ENCODE measurements at places on chromosomes 4 and X. TPM values are rescaled to one million over a fixed set of nuclear protein-coding genes. Genes with fewer than 3 reads are reported as not detected.

Gene ATP1B4
- not detected for total RNA-seq

Gene PRR32
- total RNA-seq: not detected

Gene RASSF6
- total RNA-seq: 0.42 TPM

Gene CRMP1
- not detected for total RNA-seq

Gene SPANXA1
- not detected for total RNA-seq

Gene SAGE1
- total RNA-seq: not detected

DNA sequence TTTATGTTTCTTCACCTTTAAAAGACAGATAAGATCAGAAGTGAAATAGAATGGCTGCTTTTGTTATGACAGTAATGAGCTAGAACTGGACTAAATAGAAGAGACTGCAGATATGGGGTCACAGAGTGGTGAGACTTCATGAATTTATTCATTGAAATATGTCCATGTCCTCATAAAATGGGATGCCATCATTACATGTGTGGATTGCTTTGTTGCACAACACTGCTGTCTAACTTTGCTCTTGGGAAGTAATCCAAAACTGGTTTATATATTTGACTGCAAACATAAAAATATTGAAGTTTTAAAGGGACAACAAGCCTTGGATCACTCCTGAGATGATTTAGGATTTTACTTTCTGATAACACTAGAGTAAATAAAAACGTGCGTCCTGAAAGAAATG is 209.2 kb upstream of the FAT4 start:
- no peak for DNase-seq
- no peaks in the 10 kb centered on the region for H3K36me3 ChIP-seq
- H3K27me3 ChIP-seq: no peaks in the 10 kb centered on the region
- H3K4me1 ChIP-seq: no peaks in the 10 kb centered on the region

DNA sequence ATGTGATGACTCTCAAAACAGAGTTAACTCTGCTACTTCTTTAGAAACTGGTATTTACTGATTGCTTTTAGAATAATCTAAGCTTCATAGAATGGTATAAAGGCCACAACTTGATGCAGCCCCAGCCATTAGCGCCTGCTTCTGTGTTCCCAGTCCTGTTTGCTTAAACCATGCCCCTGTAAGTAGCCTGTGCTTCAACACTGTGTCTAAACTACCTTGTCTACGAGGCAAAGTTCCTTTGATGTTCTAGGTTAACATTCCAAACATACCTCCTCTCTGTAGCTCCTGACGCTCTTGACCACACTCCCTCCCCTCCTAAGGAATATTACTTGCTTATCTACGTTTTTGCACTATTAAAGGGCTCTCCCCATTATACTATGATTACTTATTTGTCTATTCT is 352.5 kb upstream of the ADGRL3 start:
- DNase-seq: no peak
- H3K27me3 ChIP-seq: no peaks in the 10 kb centered on the region
- H3K4me3 ChIP-seq: no peak overlapping the region
- H3K4me1 ChIP-seq: no peaks in the 10 kb centered on the region

GRCh38 chr4:150302553-150302952 is 224.3 kb downstream of the DCLK2 start:
- DNase-seq: no peak
- H3K4me1 ChIP-seq: no peaks in the 10 kb centered on the region
- H3K27me3 ChIP-seq: no peaks in the 10 kb centered on the region

DNA sequence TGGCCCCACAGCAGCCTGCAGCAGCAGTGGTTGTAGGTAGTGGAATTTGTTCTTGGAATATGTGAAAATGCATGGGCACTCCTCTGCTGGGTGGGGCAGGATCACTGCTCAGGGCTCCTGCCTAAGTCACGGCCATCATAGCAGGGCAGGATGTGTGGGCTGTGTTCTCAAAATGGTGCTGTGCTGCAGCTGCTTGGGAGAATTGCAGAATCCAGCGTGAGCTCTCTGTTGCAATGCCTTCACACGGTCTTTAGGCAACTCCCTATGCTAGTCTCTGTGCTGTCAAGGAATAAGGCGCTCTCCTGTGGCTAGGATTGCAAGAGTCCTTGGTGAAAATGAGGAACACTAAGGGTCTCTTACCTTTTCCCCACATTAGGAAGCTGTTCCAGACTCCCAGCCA is 42.9 kb downstream of the F8 start:
- no peaks in the 10 kb centered on the region for H3K27me3 ChIP-seq
- no peaks in the 10 kb centered on the region for H3K4me1 ChIP-seq
- H3K27ac ChIP-seq: no peak overlapping the region
- H3K4me3 ChIP-seq: no peak overlapping the region

- no peaks in the 10 kb centered on the region for H3K36me3 ChIP-seq
- H3K4me3 ChIP-seq: no peak overlapping the region
- H3K27ac ChIP-seq: no peak overlapping the region
- no peaks in the 10 kb centered on the region for H3K27me3 ChIP-seq
- DNase-seq: no peak
- no peaks in the 10 kb centered on the region for H3K4me1 ChIP-seq
Observed at GRCh38 chr4:145041378-145041777, 56.6 kb downstream of the ANAPC10 start.
